Endodermal cell (in vitro differentiated cells): ENCODE measurements at places on chromosomes 11 and 22.

GRCh38 chr11:6721343-6721742, 38.2 kb upstream of the MRPL17 start:
- DNase-seq = no peak
- H3K27me3 ChIP-seq = peaks cover 5% of the 10 kb centered on the region
- H3K36me3 ChIP-seq = no peaks in the 10 kb centered on the region
- H3K27ac ChIP-seq = no peak overlapping the region

DNA sequence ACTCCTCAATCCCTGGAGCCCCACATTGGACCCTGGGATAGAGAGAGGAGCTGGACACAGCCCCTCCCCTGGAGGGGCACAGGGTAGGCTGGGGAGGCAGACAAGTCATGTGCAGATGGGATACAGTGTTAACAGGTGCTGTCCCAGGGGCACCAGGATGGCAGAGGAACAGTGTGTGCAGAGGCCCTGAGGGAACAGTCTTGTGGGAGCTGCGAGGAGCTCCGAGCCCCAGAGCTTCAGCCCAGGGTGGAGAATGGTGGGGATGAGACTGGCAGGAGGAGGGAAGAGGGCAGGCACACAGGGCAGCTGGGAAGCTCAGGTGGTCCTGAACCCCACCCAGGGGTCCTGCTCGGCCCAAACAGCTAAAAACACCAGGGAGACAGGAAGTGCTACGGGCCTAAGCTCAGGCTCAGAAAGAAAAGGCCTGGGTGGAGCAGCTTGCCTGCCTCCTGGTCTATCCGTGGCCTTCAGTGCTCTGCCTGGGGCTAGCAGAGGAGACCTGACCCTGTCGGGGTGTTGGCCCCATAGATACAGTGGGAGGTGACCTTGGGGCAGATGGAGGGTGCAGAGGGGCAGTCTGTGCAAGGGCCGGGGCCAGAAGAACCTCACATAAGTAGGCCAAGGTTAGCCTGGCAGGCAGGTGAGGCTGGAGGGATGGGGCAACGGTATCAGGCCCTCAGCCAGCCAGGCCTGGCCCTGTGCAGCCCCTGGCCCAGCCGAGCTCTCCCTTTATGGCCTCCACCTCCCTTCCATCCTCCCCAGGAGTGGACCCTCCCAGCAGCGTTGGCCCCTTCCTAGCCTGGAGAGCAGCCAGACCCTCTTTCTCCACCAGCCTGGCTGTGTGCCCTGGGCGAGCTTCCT, 15.4 kb downstream of the CAPN5 start:
- H3K27ac ChIP-seq = no peak overlapping the region
- H3K36me3 ChIP-seq = no peaks in the 10 kb centered on the region
- no peaks in the 10 kb centered on the region for H3K4me1 ChIP-seq
- no peak for DNase-seq
- H3K27me3 ChIP-seq = no peaks in the 10 kb centered on the region
- no peak overlapping the region for H3K4me3 ChIP-seq

GRCh38 chr11:1373536-1374214, 16.1 kb upstream of the BRSK2 start:
- H3K27me3 ChIP-seq = no peaks in the 10 kb centered on the region
- no peak for DNase-seq
- H3K4me3 ChIP-seq = no peak overlapping the region
- no peaks in the 10 kb centered on the region for H3K36me3 ChIP-seq
- no peak overlapping the region for H3K27ac ChIP-seq
- H3K4me1 ChIP-seq = no peaks in the 10 kb centered on the region

DNA sequence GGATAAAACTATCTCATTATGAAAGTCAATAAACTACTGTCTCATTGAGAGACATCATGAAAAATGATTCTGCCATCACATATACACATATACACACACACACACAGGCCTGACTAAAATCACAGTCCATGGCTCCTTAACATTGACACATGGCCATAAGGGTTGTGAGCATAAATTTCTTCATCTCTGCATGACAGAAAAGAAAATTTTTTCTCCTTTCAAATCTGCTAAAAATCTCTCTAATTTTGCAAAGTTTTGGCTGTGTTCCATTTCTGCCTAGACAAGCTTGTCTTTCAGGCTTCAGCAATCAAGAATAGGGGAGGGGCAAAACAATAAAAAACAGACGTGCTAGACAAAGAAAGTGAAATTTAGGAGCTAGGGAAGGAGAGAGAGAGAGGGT, 324.5 kb downstream of the LRRC4C start:
- H3K4me3 ChIP-seq = no peak overlapping the region
- DNase-seq = no peak
- no peaks in the 10 kb centered on the region for H3K4me1 ChIP-seq
- H3K27me3 ChIP-seq = no peaks in the 10 kb centered on the region
- no peak overlapping the region for H3K27ac ChIP-seq

DNA sequence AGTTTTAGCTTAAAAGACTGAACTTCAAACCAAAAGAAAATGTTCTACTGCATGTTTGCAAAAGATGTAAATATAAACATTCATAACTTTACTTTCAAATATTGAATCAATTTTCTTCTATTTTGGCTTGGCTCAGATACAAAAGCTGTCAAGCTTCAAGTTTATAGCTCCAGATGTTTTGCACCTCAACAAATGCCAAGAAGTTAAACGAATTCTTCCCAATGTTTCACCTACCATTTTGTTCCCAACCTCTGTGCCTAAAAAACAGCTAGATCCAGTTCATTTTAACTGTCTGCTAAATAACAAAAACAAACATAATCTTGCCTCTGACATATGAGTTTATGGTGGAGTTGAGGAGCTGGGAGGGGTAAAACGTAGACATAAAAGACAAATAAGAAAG, 76.5 kb downstream of the RAB30 start:
- no peak overlapping the region for H3K27ac ChIP-seq
- no peak for DNase-seq
- no peak overlapping the region for H3K4me3 ChIP-seq
- H3K36me3 ChIP-seq = no peaks in the 10 kb centered on the region

- H3K4me1 ChIP-seq = peaks cover 18% of the 10 kb centered on the region
- no peaks in the 10 kb centered on the region for H3K36me3 ChIP-seq
- H3K27me3 ChIP-seq = no peaks in the 10 kb centered on the region
- no peak for DNase-seq
Measured at GRCh38 chr11:31869986-31870385, 58.9 kb upstream of the PAX6 start.

GRCh38 chr11:8839957-8840945, 70.7 kb upstream of the AKIP1 start:
- peak overlapping the region; percentile 13 for H3K4me3 ChIP-seq
- peak overlapping the region; percentile 64 for H3K27ac ChIP-seq
- DNase-seq = peak; percentile 77
- H3K4me1 ChIP-seq = peaks cover 26% of the 10 kb centered on the region

DNA sequence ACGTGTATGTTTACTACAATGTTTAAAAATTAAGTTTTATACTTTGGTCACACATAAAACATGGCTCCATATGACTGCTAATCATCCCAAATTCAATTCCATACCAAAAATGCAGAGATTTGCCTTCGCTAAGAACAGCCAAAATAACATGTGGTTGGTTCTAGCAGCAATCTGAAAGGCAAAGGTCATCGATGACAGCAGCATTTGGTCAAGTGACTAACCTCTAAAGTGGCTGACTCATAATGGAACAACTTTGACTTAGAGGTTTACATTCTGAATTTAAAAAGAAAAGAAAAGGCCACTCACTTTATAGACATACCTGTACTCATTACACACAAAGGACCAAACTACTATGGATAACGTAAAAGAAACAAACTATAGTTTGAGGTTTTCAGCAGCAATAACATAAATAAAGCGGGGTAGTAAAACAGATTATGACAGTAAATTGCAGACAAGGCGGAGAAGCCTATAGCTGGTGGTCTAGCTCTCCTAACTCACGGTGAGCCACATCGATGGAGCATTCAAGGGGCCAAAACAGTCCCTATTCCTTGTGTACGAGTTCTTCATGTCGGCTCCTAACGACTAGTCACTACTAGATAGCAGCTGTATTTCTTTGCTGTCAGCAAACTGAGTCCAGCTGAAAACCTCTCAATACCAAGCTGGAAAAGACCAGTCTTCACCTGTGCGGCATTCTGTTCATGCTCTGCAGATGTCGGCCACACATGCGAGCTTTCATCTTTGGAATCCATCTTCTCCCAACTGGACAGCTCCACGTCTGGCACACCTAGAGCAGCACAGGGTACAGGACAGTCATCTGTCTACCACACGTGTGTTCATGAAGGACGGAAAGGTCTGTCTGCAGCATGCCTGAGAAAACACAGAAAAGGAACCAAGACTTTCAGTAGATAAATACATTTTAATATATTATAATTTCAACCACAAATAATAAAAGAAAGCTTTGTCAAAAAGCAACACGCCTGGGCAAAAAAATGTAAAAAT, 42.1 kb downstream of the PRDM10 start:
- no peak overlapping the region for H3K27ac ChIP-seq
- H3K4me1 ChIP-seq = no peaks in the 10 kb centered on the region
- peaks cover 12% of the 10 kb centered on the region for H3K36me3 ChIP-seq
- DNase-seq = no peak
- no peaks in the 10 kb centered on the region for H3K27me3 ChIP-seq
- no peak overlapping the region for H3K4me3 ChIP-seq

- H3K27ac ChIP-seq = no peak overlapping the region
- H3K4me3 ChIP-seq = no peak overlapping the region
- no peaks in the 10 kb centered on the region for H3K27me3 ChIP-seq
- H3K36me3 ChIP-seq = peaks cover 25% of the 10 kb centered on the region
Measured at GRCh38 chr11:67282155-67282875, 6.8 kb upstream of the ANKRD13D start.

GRCh38 chr11:46254133-46254491, 23.4 kb upstream of the CREB3L1 start:
- DNase-seq = no peak
- H3K27me3 ChIP-seq = no peaks in the 10 kb centered on the region
- no peaks in the 10 kb centered on the region for H3K36me3 ChIP-seq
- no peak overlapping the region for H3K27ac ChIP-seq
- no peak overlapping the region for H3K4me3 ChIP-seq

DNA sequence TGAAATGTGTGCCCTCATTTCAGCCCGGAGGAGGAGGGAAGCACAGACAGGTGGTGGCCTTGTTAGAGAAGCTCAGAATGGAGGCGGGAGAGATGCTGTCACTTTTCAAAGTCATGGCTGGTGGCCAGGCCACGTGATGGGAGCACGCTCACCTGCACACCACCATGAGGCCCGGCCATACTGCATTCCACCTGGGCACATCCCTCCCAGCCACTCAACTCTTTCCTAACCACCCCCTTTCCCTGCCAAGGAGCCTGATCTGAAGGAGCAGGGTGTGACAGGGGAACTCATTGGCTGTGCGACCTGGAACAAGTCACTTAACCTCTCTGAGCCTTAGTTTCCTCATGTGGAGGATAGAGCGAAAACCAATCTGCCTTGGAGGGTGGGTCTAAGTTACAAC, 364.5 kb downstream of the CTTN start:
- H3K4me3 ChIP-seq = no peak overlapping the region
- H3K27me3 ChIP-seq = no peaks in the 10 kb centered on the region
- no peaks in the 10 kb centered on the region for H3K36me3 ChIP-seq
- H3K27ac ChIP-seq = no peak overlapping the region

DNA sequence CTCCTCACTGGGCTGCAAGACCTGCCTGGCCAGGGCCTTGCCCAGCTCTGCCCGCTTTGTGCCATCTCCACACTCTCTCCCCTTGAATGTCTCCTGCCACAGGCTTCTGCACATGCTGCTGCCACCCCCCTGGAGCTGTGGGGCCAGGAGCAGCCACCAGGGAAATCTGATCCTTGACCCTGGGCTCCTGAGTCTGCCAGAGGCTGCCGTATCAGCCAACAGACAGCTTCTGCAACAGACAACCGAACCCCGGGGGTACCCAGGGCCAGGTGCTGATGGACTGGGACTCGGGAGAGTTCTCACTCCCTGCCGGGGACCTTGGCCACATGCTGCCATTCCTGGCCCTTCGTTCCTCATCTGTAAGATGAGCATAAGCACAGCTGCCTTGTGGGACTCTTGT, 3.3 kb upstream of the PPARA start:
- peaks cover 3% of the 10 kb centered on the region for H3K4me1 ChIP-seq
- no peaks in the 10 kb centered on the region for H3K36me3 ChIP-seq
- H3K27me3 ChIP-seq = peaks cover 50% of the 10 kb centered on the region
- peak; percentile 33 for DNase-seq

DNA sequence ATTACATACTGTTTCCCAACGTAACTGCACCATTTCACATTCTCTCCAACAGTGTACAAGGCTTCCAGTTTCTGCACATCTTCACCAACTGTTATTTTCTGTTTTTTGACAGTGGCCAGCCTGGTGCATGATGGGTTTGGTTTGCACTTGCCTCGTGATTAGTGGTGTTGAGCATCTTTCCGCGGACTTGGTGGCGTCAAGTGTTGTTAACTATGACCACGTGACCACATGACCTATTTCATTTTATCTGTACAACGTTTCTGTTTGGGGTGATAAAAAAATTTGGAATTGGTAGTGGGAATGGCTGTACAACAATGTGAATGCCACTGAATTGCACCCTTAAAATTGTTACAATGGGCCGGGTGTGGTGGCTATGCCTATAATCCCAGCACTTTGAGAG, 2.5 kb upstream of the YPEL1 start:
- no peaks in the 10 kb centered on the region for H3K36me3 ChIP-seq
- no peaks in the 10 kb centered on the region for H3K4me1 ChIP-seq
- DNase-seq = no peak
- no peak overlapping the region for H3K4me3 ChIP-seq
- H3K27ac ChIP-seq = no peak overlapping the region

DNA sequence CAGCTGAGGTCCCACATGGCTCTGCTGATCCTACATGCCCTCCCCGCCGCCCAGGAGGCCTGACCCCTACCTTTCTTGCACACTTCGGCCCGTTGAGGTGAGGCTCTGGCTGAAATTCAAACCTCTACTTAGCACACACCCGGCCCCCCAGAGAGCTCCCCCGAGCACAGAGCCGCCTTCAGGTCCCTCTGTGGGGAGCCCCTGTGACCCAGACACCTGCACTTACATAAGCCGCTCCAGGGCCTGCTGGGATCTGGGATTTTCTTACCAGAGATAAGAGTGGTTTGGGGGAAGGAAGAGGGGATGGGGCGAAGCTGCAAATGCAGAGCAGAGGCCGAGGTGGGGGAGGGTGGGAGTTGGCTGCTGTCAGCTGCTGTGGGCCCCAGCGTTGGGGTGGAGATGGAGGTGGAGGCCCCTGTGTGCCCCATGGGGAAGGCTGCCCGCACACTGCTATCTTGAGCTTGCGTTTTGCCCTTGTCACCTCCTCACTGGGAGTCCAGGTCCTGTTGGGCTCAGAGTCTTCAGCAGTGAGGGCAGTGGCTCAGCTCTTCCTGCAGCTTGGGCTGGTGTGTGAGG, 30.6 kb downstream of the CAPN1 start:
- peak overlapping the region; percentile 17 for H3K27ac ChIP-seq
- H3K4me1 ChIP-seq = peaks cover 5% of the 10 kb centered on the region
- no peaks in the 10 kb centered on the region for H3K27me3 ChIP-seq
- DNase-seq = peak; percentile 57
- H3K4me3 ChIP-seq = no peak overlapping the region
